Transverse colon (tissue), 4 donors: ENCODE measurements at places on chromosomes 11 and 22. TPM values are rescaled to one million over a fixed set of nuclear protein-coding genes. Genes with fewer than 3 reads are reported as not detected.

DNA sequence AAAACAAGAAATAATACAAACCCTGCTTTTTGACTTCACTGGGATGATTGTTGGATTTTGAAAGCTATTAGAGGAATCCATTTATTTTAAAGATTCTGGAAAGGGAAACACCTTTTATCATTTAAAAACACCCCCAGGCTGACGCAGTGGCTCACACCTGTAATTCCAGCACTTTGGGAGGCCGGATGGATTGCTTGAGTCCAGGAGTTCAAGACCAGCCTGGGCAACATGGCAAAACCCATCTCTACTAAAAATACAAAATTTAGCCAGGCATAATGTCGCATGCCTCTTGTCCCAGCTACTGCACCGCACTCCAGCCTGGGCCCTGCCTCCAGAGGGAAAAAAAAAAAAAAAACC is 317 bp upstream of the SCN2B start:
- peaks cover 18% of the 10 kb centered on the region for H3K4me1 ChIP-seq
- no peak for DNase-seq
- no peak overlapping the region for H3K4me3 ChIP-seq

The VPREB1 gene
- total RNA-seq = not detected

GRCh38 chr22:43159484-43160178 is 8.3 kb downstream of the TSPO start:
- no peak overlapping the region for H3K4me3 ChIP-seq
- H3K4me1 ChIP-seq = peaks cover 13% of the 10 kb centered on the region
- peak; percentile 92 for DNase-seq
- no peaks in the 10 kb centered on the region for H3K36me3 ChIP-seq

The RCE1 gene
- 40.3 TPM for total RNA-seq

DNA sequence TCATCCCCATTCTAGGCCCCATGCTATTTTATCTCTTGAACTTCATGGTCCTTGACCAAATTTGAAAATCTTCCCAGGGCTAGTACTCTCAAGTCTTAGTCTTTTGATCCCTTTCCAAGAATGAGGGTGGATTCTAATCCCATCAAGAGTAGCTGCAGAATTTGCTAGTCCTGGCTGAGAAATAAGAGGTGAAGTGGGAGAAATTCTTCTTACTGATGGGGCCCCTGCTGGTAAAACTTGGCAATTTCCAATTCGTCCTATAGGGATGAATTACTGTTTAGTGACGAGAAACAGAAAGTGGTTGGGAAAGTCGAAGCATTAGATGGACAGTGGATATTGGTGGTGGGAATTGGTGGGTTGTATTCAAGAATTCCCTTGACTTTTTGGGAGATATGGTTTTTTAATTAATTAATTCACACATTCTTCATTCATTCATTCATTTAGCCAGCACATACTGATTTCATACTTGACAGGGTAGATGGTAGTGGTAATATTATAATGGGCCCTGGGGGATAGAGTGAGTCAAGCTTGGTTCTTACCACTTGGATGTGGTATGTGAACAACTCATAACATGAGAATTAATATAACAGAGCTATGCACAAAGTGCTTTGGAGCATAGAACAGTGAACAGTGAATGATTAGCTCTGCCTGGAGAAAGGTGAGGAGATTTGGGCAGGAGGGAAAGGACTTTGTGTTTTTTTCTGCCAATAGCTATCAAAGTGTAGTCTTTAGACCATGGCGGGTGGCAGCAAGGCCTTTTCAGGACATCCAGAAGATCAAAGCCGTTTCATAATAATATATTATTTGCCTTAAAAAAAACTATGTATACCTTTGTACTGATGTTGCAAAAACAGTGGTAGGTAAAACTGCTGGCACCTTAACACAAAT is 103.8 kb downstream of the STIM1 start:
- no peak overlapping the region for H3K27ac ChIP-seq
- no peaks in the 10 kb centered on the region for H3K27me3 ChIP-seq
- no peaks in the 10 kb centered on the region for H3K36me3 ChIP-seq
- DNase-seq = no peak
- H3K4me1 ChIP-seq = no peaks in the 10 kb centered on the region

The JAM3 gene
- 11.3 TPM for total RNA-seq

DNA sequence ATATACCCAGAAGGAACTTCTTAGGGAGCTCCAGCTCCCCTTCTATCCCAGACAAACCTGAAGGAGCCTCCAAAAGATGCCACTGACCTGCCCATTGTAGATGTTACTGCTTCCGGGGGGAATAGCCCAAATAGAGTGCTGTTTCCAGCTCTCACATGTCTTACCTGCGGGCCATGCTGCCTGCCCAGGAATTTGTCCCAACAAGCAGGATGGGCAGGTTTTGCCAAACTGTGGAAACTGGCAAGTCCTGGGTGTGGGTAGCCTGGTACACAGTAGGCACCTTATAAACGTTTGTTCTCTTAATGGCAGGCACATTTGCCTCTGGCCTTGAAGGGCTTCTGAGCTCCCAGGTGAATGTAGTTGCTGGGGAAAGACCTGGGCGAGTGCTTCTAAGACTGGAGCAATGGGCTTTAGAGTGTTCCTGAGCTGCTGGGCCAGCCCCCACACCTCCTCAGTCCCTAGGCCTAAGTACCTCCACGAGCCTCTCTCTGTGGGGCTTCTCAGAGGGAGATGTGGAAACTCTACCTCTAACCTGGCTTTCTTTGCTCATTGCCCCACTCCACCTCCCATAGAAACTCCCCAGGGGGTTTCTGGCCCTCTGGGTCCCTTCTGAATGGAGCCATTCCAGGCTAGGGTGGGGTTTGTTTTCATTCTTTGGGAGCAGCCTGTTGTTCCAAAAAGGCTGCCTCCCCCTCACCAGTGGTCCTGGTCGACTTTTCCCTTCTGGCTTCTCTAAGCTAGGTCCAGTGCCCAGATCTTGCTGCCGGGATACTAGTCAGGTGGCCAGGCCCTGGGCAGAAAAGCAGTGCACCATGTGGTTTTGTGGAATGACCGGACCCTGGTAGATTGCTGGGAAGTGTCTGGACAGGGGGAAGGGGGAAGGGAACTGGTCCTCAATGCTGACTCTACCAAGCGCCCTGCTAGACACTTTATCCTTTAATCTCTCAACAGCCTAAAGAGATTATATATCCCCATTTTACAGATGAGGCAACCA is 37.2 kb downstream of the LIMK2 start:
- no peaks in the 10 kb centered on the region for H3K27me3 ChIP-seq
- DNase-seq = no peak
- H3K4me1 ChIP-seq = peaks cover 47% of the 10 kb centered on the region
- no peak overlapping the region for H3K4me3 ChIP-seq

The A4GALT gene
- 6.3 TPM for total RNA-seq

The CARNS1 gene
- 4.4 TPM for total RNA-seq

The GUCY1A2 gene
- 0.79 TPM for total RNA-seq

DNA sequence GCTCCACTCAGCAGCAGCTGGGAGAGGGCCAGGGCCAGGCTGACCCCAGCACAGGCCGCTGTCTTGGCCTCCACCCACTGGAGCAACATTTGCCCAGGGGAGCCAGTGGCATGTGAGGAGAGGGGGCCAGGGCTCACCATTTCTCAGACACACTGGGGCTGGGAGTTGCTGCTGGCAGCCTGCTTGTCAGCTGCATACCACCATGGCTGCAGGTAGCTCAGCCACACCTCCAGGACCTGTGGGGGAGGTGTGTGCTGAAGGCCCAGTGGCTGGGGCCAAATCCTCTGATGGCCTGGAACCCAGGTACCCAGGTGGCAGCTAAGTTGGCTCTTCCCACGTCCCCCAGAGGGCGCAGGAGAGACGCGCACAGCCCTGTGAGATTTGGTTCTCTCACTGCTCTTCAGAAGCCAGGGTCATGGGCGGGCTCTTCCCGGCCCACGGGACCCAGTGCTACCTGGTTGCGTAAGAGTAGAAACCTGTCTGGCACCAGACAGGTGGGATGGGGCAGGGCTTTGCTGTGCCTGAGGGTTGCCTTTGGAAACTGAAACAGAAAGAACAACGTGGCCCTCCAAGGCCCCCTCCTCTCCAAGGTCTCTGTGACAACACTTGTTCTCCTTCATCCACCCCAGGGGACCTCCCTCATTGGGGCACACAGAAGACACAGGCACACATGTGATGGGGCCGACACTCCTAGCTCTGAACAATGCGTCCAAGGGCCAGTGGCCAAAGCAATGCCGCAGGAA is 98.8 kb downstream of the MED15 start:
- peak; percentile 66 for DNase-seq
- H3K4me1 ChIP-seq = no peaks in the 10 kb centered on the region

GRCh38 chr11:46361283-46362155 is 14.3 kb downstream of the DGKZ start:
- H3K4me3 ChIP-seq = peak overlapping the region; percentile 12
- no peaks in the 10 kb centered on the region for H3K36me3 ChIP-seq
- H3K4me1 ChIP-seq = peaks cover 21% of the 10 kb centered on the region

The C11orf91 gene
- total RNA-seq = not detected

- no peaks in the 10 kb centered on the region for H3K4me1 ChIP-seq
- no peak overlapping the region for H3K4me3 ChIP-seq
- DNase-seq = no peak
- no peaks in the 10 kb centered on the region for H3K27me3 ChIP-seq
- no peak overlapping the region for H3K27ac ChIP-seq
Observed at GRCh38 chr11:41978945-41979344, 519.5 kb upstream of the LRRC4C start.

The LINC01488 gene
- total RNA-seq = not detected

- no peak for DNase-seq
- H3K27ac ChIP-seq = no peak overlapping the region
- H3K4me3 ChIP-seq = no peak overlapping the region
- H3K27me3 ChIP-seq = no peaks in the 10 kb centered on the region
- no peaks in the 10 kb centered on the region for H3K36me3 ChIP-seq
- H3K4me1 ChIP-seq = no peaks in the 10 kb centered on the region
Observed at GRCh38 chr11:9330387-9331384, 16.3 kb upstream of the TMEM41B start.

The JAML gene
- total RNA-seq = 15.1 TPM

The SCN4B gene
- total RNA-seq = 0.41 TPM

GRCh38 chr22:41966607-41967240 is 2.5 kb upstream of the SEPTIN3 start:
- H3K36me3 ChIP-seq = no peaks in the 10 kb centered on the region
- no peak overlapping the region for H3K27ac ChIP-seq
- peaks cover 5% of the 10 kb centered on the region for H3K27me3 ChIP-seq
- peak; percentile 41 for DNase-seq
- H3K4me1 ChIP-seq = no peaks in the 10 kb centered on the region

- no peaks in the 10 kb centered on the region for H3K4me1 ChIP-seq
- H3K27me3 ChIP-seq = no peaks in the 10 kb centered on the region
- no peak overlapping the region for H3K4me3 ChIP-seq
- no peaks in the 10 kb centered on the region for H3K36me3 ChIP-seq
- DNase-seq = peak; percentile 75
- no peak overlapping the region for H3K27ac ChIP-seq
Observed at GRCh38 chr11:130213143-130213978, 53.8 kb downstream of the ST14 start.

DNA sequence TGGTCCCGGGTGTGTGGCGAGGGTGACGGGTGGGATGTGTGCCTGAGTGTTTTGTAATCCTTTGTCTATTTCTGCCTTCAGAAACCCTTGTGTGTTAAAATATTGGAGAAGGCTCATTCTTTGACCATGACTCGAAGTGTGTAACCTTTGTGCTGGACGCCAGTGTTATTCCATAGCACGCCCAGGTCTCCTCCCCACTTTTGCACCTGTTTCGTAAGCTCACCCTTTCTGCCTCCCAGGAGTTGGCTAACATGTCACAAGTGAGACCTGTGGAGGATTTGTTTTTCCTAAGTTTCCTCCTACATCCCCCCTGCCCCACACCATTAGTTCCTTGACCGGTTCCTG is 382 bp downstream of the C11orf54 start:
- peak overlapping the region; percentile 16 for H3K4me3 ChIP-seq
- no peaks in the 10 kb centered on the region for H3K27me3 ChIP-seq
- H3K36me3 ChIP-seq = no peaks in the 10 kb centered on the region
- H3K27ac ChIP-seq = peak overlapping the region; percentile 95

The PHLDB1 gene
- 92.6 TPM for total RNA-seq

The OR51B5 gene
- not detected for total RNA-seq

DNA sequence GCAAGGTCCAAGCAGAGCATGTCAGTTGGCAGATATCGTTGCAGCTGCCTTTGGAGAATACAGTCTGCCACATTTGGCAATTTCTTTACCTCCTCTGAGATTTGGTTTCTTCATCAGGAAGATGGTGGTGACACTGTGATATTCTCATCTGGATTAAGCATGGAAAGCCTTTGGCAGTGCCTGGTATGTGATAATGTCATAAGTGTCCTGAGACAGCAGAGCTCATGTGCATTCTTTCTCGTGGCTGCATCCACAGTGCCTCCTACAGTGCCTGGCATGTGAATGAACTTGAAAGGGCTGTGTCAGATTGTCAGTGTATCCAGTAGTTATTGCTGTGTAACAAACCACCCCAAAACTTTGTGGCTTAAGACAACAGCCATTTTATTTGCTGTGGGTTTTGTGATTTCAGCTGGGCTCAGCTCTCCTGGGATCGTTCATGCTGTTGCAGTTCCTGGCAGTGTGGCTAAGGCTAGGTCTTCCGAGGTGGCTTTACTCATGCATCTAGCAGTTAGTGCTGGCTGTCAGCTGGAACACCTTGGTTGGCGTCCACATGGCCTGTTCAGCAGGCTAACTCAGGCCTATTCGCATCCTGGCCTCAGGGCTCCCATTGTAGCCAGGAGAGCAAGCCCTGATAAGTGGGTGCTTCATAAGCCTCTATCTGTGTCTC is 35.7 kb upstream of the MICAL2 start:
- DNase-seq = no peak
- H3K27ac ChIP-seq = no peak overlapping the region

The INSC gene
- 1.1 TPM for total RNA-seq

The ANO9 gene
- total RNA-seq = 129 TPM

The CYTH4 gene
- total RNA-seq = 26.9 TPM

The OR4D5 gene
- total RNA-seq = 0.95 TPM

The NCAM1 gene
- total RNA-seq = 12.0 TPM

GRCh38 chr11:12403122-12403996 is 26.0 kb downstream of the PARVA start:
- no peak for DNase-seq
- no peaks in the 10 kb centered on the region for H3K27me3 ChIP-seq
- H3K4me1 ChIP-seq = peaks cover 3% of the 10 kb centered on the region
- H3K27ac ChIP-seq = peak overlapping the region; percentile 99
- H3K36me3 ChIP-seq = no peaks in the 10 kb centered on the region

- H3K4me3 ChIP-seq = no peak overlapping the region
- no peaks in the 10 kb centered on the region for H3K4me1 ChIP-seq
- H3K36me3 ChIP-seq = no peaks in the 10 kb centered on the region
- H3K27me3 ChIP-seq = no peaks in the 10 kb centered on the region
- DNase-seq = no peak
Observed at GRCh38 chr22:47552541-47553205, 790.2 kb downstream of the TBC1D22A start.

- H3K36me3 ChIP-seq = no peaks in the 10 kb centered on the region
- DNase-seq = no peak
- peaks cover 7% of the 10 kb centered on the region for H3K4me1 ChIP-seq
- H3K4me3 ChIP-seq = no peak overlapping the region
- peak overlapping the region; percentile 19 for H3K27ac ChIP-seq
Observed at GRCh38 chr22:19984201-19984753, 32.3 kb downstream of the ARVCF start.

GRCh38 chr11:74846770-74847169 is 98.1 kb downstream of the RNF169 start:
- no peaks in the 10 kb centered on the region for H3K36me3 ChIP-seq
- H3K27me3 ChIP-seq = no peaks in the 10 kb centered on the region
- H3K4me3 ChIP-seq = no peak overlapping the region
- H3K27ac ChIP-seq = no peak overlapping the region
- no peak for DNase-seq

GRCh38 chr22:43277987-43278601 is 65.1 kb downstream of the SCUBE1 start:
- H3K4me1 ChIP-seq = peaks cover 9% of the 10 kb centered on the region
- H3K27me3 ChIP-seq = no peaks in the 10 kb centered on the region
- DNase-seq = peak; percentile 35
- H3K36me3 ChIP-seq = no peaks in the 10 kb centered on the region
- H3K27ac ChIP-seq = no peak overlapping the region

The BDNF gene
- not detected for total RNA-seq

The CEP126 gene
- total RNA-seq = 5.1 TPM
